ENCODE measurements at places on chromosomes 1 and 21.
A peak's percentile ranks its signal among the peaks of the same experiment; 100 is the strongest.

DNA sequence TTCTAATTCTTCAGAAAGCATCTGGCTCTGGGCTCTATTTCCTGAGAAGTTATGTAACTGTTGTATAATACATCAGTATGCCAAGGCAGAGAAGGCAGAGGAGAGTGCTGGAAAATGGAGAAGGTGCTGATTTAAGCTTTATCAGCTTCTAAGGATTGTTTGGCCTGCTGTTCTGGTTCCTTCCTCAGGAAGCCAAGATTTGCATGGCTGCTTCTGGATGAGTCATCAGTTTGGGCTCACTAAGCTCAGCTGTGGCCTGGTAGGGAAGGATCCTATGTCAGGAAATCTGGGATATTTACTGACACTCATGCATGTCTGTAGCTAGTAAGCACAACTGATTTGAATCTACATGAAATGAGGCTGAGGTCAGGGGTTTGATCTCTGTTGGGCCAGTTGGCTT lies 73.2 kb upstream of the ADGRL4 start:
- DNase-seq, result peak; percentile 15

DNA sequence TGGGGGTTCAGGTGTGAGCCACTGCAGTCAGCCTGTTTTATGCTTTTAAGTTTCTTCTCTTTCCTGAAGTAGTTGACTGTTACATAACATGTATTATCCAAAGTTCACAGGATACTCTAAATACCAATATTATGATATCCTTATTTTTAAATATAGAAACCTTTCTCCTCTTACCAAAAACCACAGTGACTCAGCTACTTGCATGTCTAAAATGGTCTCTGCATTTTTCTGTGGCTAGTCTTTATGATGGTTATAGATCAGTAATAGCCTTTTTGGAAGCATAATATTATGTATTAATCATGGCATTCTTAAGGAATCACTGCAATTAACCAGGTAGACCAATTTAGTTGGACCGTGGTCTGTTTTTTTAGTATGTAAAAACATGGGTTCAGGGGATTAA lies 210.8 kb upstream of the CACYBP start:
- DNase-seq, result no peak

DNA sequence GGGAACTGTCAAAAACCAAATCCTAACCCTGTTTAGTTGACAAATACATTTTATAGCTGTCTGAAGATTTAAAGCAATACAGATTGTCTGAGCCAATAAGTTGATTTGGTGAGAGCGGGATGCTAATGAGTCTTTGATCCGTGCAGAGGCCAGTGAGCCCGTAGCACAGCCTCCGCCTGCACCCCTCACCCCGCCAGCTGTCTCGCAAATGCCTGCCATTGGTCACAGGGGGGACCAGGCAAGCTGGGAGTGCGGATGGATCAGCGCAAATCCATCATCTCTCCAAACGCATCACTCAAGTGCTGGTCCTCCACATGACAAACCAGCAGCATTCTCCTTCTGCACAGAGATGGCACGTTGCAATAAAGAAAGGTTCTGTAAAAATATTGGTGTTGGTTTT lies 51.0 kb downstream of the ZBTB18 start:
- DNase-seq, result no peak

DNA sequence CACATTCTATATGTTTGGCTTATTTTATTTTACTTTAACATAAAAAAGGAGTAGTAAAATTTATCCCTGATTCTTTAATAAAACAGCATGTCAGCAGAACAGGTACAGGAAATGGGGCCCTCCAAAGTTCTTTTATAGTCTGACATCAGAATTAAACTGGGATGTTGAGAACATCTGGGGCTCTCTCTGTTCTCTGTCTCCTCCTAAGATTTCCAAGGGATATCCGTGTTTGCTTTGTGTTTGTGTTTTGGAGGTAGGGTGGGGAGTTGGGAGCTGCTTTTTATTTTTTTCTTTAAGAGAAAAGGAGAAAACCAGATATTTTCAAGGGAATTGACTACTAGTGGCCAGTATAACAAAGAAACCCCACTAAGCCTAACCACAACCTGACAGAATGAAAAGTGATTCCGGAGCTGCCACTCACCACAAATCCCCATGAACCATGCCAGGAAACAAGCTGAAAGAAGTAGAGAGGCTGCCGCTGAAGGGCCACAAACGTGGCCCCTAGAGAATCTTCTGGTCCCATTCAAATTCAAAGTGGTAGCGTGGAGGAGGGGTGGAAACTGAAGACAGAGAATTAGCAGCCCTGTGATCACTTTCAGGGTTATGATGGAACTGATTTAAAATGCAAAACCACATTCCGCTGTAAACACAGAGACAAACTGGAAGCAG lies 369.6 kb upstream of the ADGRL2 start:
- DNase-seq, result peak; percentile 30

DNA sequence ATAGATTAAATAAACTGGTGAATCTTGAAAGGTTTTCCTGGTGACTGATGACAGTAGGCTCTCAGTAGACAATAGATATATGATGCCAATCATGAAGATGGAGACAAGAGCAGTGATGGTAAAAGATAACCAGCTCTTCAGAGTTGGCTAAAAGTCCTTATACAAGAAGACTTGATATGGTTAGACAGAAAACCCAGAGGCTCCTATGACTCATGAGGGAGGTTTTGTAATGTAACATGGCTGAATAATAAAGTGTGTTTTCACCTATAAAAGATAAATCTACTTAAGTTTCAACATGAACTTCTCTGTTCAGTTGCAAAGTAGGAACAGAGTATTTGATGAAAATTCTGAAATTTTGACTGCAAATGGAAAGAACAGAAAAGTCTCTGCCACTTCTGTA lies 12.7 kb upstream of the CRNN start:
- no peak for DNase-seq

- DNase-seq, result no peak
These were observed 189.8 kb downstream of the RGS7 start for GRCh38 chr1:241167121-241167630.

DNA sequence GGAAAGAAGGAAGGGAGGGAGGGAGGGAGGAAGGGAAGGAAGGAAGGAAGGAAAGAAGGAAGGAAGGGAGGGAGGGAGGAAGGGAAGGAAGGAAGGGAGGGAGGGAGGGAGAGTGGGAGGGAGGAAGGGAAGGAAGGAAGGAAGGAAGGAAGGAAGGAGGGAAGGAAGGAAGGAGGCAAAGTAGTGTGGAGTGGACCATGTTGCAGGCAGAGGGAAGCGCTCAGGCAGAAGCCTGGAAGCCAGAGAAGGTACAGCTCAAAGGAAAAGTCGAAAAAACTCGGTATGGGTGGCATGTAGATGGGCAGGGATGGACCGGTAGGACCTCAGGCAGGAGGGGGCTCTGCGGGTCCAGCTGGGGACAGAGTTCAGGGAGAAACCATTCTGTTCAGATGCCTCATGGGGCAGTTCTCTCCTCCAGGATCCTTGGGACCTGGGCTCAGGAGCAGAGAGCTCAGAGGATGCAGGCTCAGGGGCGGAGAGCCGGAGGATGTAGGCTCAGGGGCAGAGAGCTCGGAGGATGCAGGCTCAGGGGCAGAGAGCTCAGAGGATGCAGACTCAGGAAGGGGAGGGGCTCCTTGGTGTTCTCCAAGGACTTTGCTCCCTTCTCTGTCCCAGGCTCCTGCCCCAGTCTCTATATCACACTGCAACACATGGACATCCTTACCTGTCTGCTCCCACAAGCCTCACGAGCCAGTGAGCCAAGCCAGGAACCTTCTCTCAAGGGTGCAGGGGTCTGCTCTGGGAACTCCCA lies 13.6 kb upstream of the PADI3 start:
- DNase-seq, result no peak

DNA sequence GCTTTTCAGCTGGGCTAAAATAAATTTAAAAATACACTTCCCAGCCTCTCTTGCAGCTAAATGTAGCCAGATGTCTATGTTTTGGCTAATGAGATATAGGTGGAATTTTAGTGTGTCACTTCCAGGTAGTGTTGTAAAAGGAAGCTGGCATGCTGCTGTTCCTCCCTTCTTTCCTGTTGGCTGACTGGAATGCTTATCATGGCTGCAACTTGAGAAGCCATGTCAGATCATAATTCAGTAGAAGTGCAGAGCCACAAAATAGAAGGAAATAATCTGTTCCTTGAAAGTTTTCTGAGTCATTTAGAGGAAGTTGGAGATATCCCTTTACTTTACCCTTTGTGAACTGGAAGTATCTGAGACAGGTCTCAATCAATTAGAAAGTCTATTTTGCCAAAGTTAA lies 10.9 kb upstream of the RBM15 start:
- no peak for DNase-seq

DNA sequence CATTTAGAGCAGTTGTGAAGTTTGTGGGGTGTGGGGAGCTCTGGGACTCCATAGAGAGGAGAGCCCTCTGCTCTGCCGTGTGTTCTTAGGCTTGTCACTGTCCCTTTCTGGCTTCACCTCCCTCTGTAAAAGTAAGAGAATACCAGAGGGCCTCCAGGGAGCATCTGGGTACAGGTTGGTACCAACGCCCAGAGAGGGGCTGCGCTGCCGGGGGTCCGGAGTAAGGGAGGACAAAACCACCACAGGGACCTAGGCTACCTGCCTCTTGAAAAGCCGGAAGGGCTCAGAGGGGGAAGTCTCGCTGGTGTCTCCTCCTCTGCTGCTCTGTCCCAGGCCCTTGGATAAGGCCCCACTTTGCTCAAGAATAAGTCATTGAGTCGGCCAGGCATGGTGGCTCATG lies 3.1 kb upstream of the TINAGL1 start:
- DNase-seq, result no peak

GRCh38 chr1:74933500-74933899 lies 200.5 kb downstream of the TYW3 start:
- no peak for DNase-seq

DNA sequence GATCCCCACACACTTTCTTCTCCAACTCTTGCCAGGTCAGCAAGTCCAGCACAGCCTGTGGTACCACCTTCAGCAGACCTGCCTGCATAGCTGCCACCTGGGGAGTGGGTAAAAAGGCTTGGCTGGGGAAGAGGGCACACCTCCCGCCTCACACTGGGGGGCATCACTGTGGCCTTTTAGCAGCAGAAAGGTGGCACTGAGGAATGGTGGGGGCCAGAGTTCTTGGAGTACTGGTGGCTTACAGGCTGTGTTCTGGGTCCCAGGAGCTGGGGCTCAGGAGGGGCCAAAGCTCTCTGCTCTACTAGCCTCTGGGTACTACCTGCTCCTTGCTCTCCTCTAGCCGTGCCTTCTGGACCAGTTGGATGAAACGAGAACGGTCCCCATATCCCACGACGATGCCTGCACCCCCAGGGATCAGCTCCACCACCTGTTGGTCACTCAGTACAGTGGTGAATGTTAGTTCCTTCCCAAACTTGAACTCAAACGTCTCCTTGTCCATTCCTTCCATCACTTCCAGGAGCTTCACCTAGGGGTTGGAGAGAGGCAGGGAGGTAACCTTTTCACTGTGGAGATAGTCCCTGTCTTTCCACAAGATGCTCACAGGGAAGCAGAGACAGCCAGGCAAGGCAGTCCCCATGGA lies 6.7 kb downstream of the HECTD3 start:
- no peak for DNase-seq

Measured in WTC11 (cell line).